ENCODE measurements at places on chromosomes 11 and 22.

DNA sequence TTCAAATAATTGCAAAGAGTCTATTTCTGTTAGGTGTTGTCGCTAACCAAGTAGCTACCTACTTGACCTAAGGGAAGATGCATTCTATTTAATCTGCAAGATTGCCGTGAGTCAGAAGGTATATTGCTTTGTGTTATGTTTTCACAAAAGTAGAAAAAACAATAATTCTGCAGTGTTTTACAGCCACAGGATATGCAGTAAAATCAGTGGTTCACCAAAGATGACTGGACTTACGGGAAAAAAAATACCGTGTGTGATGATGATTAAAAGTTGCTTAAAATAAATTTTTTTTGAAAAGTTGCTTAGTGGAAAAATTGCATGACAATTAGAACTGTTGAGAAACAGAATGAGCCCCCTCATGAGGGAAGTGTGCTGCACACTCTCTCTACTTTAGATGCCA lies 209.1 kb downstream of the DDX10 start:
- no peak for DNase-seq

DNA sequence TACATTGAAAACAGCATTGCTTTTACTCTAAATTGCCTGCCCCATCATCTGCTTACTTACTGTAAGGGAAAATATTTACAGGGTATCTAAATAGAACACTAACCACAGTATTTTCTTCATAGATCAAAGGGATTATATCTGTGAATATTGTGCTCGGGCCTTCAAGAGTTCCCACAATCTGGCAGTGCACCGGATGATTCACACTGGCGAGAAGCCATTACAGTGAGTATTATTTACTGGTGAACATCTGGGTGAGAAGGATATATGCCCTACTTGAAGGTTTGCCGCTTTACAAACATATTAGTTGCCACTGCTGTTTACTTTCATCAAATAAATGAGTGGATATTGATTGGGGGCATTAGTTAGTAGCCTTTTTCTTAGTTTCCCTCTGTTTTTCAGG lies 5.9 kb upstream of the CNTF start:
- peak; percentile 36 for DNase-seq

DNA sequence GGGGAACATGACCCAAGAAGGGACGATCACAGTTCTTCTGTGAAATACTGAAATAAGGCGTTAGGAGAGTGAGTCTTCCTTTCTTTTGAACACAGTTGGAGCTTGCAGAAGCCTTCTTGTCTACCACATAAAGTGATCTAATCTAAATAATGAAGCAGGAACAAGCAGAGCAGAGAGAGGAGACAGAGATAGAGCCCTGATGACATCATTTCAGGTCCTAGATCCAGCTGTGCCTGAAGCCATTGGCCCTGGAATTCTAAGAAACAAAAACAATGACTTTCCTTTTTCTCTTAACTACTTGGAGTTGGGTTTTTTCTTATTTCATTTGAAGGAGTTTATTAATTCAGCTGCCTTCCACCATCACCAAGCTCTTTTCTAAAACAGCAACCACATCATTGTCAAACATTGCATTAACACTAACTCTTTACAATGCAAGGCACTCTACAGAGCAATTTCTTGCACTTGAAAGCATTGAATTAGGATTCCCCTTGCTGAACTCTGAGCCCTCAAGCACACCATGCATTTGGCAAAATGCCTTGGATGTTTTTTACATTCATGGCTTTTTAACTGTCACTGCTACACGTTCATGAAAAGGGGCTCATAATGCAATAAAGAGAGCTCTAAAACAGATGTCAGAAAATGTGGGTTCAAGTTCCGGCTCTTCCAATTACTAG lies 117.2 kb upstream of the TIMP3 start:
- peak; percentile 31 for DNase-seq

DNA sequence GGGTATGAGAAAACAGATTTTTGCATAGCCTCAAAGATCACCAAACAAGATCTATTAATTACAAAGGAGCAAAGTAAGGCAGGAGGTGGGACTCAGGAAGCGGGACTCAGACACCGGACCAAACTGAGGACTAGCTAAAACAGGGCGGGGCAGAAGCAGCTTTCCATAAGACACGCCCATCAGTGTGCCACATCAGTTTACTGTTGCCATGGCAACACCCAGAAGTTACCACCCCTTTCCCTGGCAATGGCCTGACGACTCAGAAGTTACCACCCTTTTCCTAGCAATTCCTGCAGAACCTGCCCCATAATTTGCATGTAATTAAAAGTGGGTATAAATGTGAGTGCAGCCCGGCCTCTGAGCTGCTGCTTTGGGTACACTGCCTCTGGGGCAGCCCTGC lies 173.9 kb downstream of the SHANK2 start:
- DNase-seq = peak; percentile 5

All from erythroblast (primary cell).